ENCODE measurements at places on chromosomes 7 and 10. TPM values are rescaled to one million over a fixed set of nuclear protein-coding genes. Genes with fewer than 3 reads are reported as not detected.
A peak's percentile ranks its signal among the peaks of the same experiment; 100 is the strongest.

DNA sequence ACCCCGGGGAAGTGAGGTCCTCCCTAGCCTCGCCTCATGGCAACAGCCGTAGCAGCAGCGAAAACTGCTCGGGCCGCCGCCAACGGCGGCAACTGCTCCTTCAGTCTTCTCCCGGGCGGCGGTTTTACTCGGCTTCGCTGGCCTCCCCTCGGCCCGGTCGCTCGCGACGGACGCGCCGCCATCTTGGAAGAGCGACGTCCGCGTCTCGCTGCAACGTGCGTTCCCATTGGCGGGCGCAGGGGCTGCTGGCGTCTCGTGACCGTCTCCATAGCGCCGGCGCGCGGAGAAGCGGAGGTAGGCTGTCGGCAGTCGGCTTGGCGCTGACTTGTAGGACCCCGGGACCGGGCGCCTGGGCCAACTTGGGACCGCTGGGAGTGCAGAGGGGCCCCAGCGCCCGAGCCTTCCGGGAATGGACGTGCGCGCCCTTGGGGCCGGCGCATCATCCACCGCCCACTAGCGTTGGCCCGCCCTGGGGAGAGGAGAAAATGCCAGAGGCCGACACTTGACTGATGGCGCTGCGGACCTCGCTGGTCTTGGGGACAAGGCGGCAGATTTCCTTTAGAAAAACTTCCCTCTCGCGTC is at the start of gene SNX13:
TSS of gene SNX13 (minus strand) at position 193 of the 582 bp plus-strand sequence. CDS start 199 bp downstream, outside the sequence.
- peak; percentile 88 for DNase-seq

GRCh38 chr10:16950656-16951601 is 133.7 kb upstream of the RSU1 start:
- no peak for DNase-seq

Gene ZNF487
- 1.0 TPM for total RNA-seq

Gene GPRIN2
- not detected for total RNA-seq
